ENCODE measurements at places on chromosomes 4 and X. TPM values are rescaled to one million over a fixed set of nuclear protein-coding genes. Genes with fewer than 3 reads are reported as not detected.

SYTL4 gene
- total RNA-seq: 3.2 TPM

RHOXF2 gene
- total RNA-seq: not detected

SMC1A gene
- 225 TPM for total RNA-seq

DDX53 gene
- total RNA-seq: not detected

GRIA2 gene
- 0.32 TPM for total RNA-seq

DNA sequence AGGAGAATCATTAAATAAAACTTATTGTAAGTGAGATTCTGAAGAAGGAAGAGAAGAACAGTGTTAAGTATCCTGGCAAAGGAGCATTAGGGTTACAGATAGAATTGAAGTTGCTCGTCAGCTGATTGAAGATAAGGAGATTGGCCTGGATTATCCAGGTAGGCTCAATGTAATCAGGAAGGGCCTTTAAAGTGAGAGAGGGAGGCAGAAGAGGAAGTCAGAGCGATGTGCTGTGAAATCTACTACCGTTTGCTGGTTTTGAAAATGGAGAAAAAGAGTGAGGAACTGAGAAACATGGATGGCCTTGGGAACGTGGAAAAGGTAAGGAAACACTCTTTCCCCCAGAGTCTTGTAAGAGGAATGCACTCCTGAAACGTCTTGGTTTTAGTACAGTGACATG lies 245.7 kb downstream of the ANTXR2 start:
- no peak overlapping the region for H3K4me3 ChIP-seq
- no peak for DNase-seq
- no peaks in the 10 kb centered on the region for H3K4me1 ChIP-seq
- H3K27ac ChIP-seq: no peak overlapping the region
- H3K27me3 ChIP-seq: no peaks in the 10 kb centered on the region
- no peaks in the 10 kb centered on the region for H3K36me3 ChIP-seq

- peak overlapping the region; percentile 6 for H3K27ac ChIP-seq
- H3K4me1 ChIP-seq: peaks cover 37% of the 10 kb centered on the region
- peak; percentile 64 for DNase-seq
- H3K4me3 ChIP-seq: no peak overlapping the region
Observed at GRCh38 chr4:139532947-139533346, 23.1 kb downstream of the SETD7 start.

- DNase-seq: peak; percentile 36
- no peaks in the 10 kb centered on the region for H3K27me3 ChIP-seq
- H3K4me3 ChIP-seq: no peak overlapping the region
- peak overlapping the region; percentile 32 for H3K27ac ChIP-seq
Observed at GRCh38 chr4:76198411-76199237, 15.0 kb downstream of the SCARB2 start.

- no peaks in the 10 kb centered on the region for H3K4me1 ChIP-seq
- no peak overlapping the region for H3K4me3 ChIP-seq
- no peaks in the 10 kb centered on the region for H3K27me3 ChIP-seq
Observed at GRCh38 chrX:81348388-81348787, 146.5 kb downstream of the SH3BGRL start.

- H3K4me3 ChIP-seq: no peak within 1 kb of the TSS
- H3K27me3 ChIP-seq: no peaks in the 10 kb centered on the region
- H3K4me1 ChIP-seq: no peaks in the 10 kb centered on the region
- peak; percentile 38 for DNase-seq
- no peak within 1 kb of the TSS for H3K27ac ChIP-seq
- H3K36me3 ChIP-seq: no peaks in the 10 kb centered on the region
Observed at GRCh38 chr4:70721747-70722146, at the start of gene RUFY3. Gene RUFY3, plus strand, starts transcription at chr4:70721964. Its CDS starts 610 bp downstream, at chr4:70722574.

- H3K4me3 ChIP-seq: no peak overlapping the region
- no peaks in the 10 kb centered on the region for H3K36me3 ChIP-seq
- no peaks in the 10 kb centered on the region for H3K4me1 ChIP-seq
- no peak overlapping the region for H3K27ac ChIP-seq
Observed at GRCh38 chrX:145532176-145532780, 285.0 kb downstream of the SPANXN1 start.

GRCh38 chr4:121973816-121974215 lies 22.0 kb upstream of the TRPC3 start:
- H3K27me3 ChIP-seq: peaks cover 4% of the 10 kb centered on the region
- no peak overlapping the region for H3K27ac ChIP-seq
- H3K4me1 ChIP-seq: no peaks in the 10 kb centered on the region
- DNase-seq: no peak

DNA sequence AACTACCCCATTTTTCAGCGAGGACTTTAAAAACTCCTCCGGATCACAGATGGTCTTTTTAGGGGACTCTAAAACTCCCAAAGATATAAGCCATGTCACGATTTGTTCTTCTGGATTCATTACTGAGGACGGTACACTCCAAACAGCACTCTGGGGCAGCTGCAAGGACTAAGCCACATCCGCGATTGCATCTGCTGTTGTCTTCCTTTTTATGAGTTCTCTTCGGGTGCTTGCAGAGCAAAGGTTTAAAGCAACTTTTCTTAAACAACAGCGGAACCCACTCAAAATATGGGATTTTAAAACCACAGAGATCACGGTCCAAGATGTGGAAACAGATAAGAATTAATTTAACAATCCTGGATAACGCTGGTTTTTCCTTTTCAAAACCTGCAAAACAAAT lies at the start of gene ARHGEF6:
Gene ARHGEF6 (minus strand): TSS at position 170 of the 400 bp plus-strand sequence. CDS start 50 bp downstream, at position 120.
- H3K27ac ChIP-seq: no peak within 1 kb of the TSS
- H3K27me3 ChIP-seq: no peaks in the 10 kb centered on the region
- H3K36me3 ChIP-seq: no peaks in the 10 kb centered on the region
- H3K4me3 ChIP-seq: no peak within 1 kb of the TSS
- no peak for DNase-seq
- no peaks in the 10 kb centered on the region for H3K4me1 ChIP-seq

DNA sequence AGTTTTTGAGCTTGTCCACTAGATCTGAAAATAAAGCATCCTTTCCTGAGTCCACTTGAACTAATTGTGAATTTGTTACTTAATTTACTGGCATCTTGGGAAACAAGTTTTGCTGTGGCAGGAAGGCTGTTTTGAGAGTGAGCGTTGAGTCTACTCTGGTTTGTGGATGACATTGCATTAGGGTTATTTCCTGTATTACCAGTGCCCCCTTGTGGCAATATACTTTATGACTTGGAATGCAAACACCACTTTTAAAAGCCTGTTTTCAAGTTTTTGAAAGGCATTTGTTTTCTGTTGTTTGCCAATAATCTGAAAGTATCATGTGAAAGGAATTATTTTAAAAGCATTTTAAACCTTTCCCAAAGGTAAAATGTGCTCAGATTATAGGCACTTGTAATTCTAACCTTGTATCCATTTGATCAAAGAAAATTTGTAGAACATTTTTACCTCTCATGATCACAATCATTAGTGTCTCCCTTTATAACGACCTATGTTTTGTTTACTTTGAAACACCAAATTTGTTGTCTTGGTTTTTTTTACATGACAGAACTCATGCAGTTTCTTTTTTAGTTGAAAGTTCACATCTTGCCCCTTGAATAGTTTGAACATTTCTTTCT lies 18.0 kb upstream of the CYP2U1 start:
- no peak overlapping the region for H3K4me3 ChIP-seq
- H3K27me3 ChIP-seq: no peaks in the 10 kb centered on the region
- H3K4me1 ChIP-seq: no peaks in the 10 kb centered on the region
- no peaks in the 10 kb centered on the region for H3K36me3 ChIP-seq
- peak; percentile 74 for DNase-seq

DNA sequence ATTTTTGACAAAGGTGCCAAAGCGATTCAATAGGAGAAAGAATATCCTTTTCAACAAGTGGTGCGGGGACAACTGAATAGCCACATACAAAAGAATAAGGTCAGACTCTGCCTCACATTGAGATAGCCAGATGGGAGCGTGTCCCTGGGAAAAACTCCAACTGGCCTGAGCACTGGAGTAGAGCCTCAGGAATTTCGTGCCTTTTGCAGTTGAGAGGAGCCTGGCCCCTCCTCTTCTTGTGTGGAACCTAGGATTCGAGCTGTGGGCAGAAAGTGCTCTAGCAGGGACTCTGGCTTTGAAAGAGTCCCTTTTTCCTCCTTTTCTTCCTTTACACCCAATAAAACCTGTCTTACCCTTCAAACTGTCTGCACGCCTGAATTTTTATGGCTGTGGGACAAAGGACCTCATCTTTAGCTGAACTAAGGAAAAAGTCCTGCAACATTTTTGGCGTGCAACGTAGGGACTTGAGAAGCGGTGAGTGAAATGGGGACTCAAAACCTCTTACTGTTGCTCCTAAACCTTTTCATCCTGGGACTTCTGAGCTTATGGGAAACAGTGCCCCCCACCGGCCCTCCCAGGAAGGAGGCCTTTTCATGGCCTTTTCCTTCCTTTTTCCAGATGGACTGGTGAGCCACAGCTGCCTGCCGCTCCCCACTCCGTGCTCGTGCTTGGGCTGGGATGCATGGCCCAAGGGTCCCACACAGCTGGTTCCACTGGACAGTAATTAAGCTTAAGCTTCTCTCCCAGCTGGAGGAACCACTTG lies 68.6 kb downstream of the BMP15 start:
- H3K27ac ChIP-seq: no peak overlapping the region
- H3K27me3 ChIP-seq: no peaks in the 10 kb centered on the region

GRCh38 chr4:5184606-5185005 lies 133.3 kb downstream of the STK32B start:
- H3K27me3 ChIP-seq: no peaks in the 10 kb centered on the region
- DNase-seq: no peak
- H3K36me3 ChIP-seq: no peaks in the 10 kb centered on the region
- no peaks in the 10 kb centered on the region for H3K4me1 ChIP-seq
- no peak overlapping the region for H3K27ac ChIP-seq

DNA sequence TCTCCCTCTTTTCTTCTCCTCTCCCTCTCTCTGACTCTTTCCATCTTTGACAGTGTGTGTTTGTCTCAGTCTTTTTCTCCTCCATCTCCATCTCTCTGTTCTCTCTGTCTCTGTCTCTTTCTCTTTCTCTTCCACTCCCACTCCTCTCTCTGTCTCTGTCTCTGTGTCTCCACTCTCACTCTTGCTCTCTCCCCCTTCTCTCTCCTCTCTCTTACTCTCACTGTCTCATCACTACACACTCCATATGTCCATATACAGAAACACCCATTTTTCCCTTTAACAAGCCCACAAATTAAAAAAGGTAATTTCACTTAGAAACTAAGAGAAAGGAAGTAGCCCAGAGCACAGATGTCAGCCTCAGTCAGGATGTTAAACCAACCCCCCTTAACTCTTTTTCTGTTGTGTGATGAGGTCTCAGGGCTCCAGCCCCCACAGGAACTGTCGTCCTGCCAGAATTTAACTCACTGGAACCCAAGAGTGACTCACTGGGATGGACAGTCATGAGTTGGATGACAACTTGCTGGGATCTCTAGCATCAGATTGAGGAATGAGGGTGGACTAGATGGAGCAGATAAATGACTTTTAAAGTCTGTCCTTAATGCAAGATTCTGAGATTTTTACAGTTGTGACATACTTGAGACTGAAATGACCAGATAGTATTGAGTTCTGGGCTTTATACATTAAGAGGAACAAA lies 27.5 kb downstream of the OTUD6A start:
- no peaks in the 10 kb centered on the region for H3K4me1 ChIP-seq
- H3K36me3 ChIP-seq: no peaks in the 10 kb centered on the region
- no peak overlapping the region for H3K4me3 ChIP-seq
- no peak for DNase-seq

GRCh38 chr4:174225349-174226049 lies 58.0 kb downstream of the FBXO8 start:
- no peaks in the 10 kb centered on the region for H3K36me3 ChIP-seq
- no peak overlapping the region for H3K4me3 ChIP-seq
- H3K27me3 ChIP-seq: no peaks in the 10 kb centered on the region
- no peak for DNase-seq
- no peak overlapping the region for H3K27ac ChIP-seq
- H3K4me1 ChIP-seq: peaks cover 13% of the 10 kb centered on the region
